ENCODE measurements at places on chromosomes 1 and 21.

GRCh38 chr1:173986951-173987350, 35.2 kb downstream of the RC3H1 start:
- DNase-seq: no peak

DNA sequence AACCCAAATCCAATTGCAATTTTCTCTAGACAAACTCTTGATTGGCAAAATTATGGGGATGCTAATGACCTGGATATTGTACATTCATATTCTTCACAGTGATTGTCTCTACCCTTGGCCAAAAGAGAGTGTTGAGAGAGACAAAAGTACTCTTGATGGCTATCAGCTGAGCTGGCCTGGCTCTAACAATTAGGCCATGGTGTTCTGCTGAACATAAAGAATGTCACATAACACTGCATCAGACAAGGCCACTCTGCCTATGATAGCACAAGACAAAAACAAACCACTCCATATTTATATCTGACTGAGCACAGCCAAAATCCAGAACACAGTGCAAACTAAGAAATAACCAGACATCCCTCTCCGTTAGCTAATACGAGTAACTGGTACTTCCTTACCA, 101.7 kb downstream of the ADAMTS1 start:
- DNase-seq: no peak

- no peak for DNase-seq
These were observed 111.9 kb downstream of the OMA1 start for GRCh38 chr1:58434607-58435006.

- DNase-seq: no peak
These were observed 104.3 kb upstream of the CDC42BPA start for GRCh38 chr1:227422581-227422980.

All from COR-L47 (cell line).